ENCODE measurements at places on chromosomes 5 and 9. TPM values are rescaled to one million over a fixed set of nuclear protein-coding genes. Genes with fewer than 3 reads are reported as not detected.

The SNCB gene
- total RNA-seq, result 0.32 TPM

The ANKRD34B gene
- not detected for total RNA-seq

The COX7C gene
- 218 TPM for total RNA-seq

The ARPC5L gene
- total RNA-seq, result 11.0 TPM

The HAVCR2 gene
- total RNA-seq, result 3.3 TPM

The C7 gene
- 0.26 TPM for total RNA-seq

The DOLPP1 gene
- 5.4 TPM for total RNA-seq

The PCDHGB5 gene
- 33.0 TPM for total RNA-seq

The PALM2AKAP2 gene
- 1.9 TPM for total RNA-seq

The FAXDC2 gene
- 18.4 TPM for total RNA-seq

The ACTBL2 gene
- under 0.01 TPM for total RNA-seq

The FBXO10 gene
- total RNA-seq, result 9.3 TPM

The SLCO6A1 gene
- not detected for total RNA-seq

The PROB1 gene
- total RNA-seq, result 0.26 TPM

The ADGRV1 gene
- total RNA-seq, result 0.17 TPM

The PCA3 gene
- 0.26 TPM for total RNA-seq

The UNC13B gene
- 25.5 TPM for total RNA-seq

The CRHBP gene
- 0.26 TPM for total RNA-seq

The KDM4C gene
- total RNA-seq, result 31.1 TPM

The KIAA1958 gene
- total RNA-seq, result 0.34 TPM

The SLC2A6 gene
- total RNA-seq, result 4.3 TPM

The CTXN3 gene
- not detected for total RNA-seq

The FBP2 gene
- total RNA-seq, result not detected

The SMIM33 gene
- not detected for total RNA-seq

The GTF3C4 gene
- total RNA-seq, result 9.3 TPM

The PCDHB7 gene
- 0.32 TPM for total RNA-seq

The GCNT4 gene
- 0.16 TPM for total RNA-seq

The MEGF10 gene
- not detected for total RNA-seq

The BARHL1 gene
- not detected for total RNA-seq

The FOXD4L3 gene
- not detected for total RNA-seq

The PCDHGA2 gene
- total RNA-seq, result 4.9 TPM

The TRAF1 gene
- total RNA-seq, result 2.4 TPM
